Left kidney (tissue), 8 donors: ENCODE measurements at places on chromosomes 6 and 20. TPM values are rescaled to one million over a fixed set of nuclear protein-coding genes. Genes with fewer than 3 reads are reported as not detected.

- no peak for DNase-seq
These were observed 385.5 kb downstream of the HDGFL1 start for GRCh38 chr6:22954749-22955385.

- DNase-seq: no peak
These were observed 851.3 kb upstream of the MAN1A1 start for GRCh38 chr6:120200853-120201252.

DNA sequence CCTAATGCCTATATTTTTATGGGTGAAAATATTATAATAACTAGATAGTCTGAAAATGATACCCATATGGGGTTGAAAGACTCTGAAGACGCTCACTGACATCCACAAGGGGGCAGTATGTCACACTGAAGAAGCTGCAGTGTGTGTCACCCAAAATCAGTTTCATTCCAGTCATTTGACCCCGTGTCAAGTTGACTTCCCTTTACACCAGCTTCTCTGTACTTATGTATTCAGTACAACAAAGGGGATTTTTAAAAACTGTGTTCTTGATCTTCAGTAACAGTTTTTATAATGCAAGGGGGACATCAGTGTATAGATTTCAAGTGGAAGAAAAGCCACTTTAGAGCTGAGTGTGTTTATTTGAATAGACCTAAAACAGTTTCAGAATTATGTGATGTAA lies 19.3 kb downstream of the FAXC start:
- DNase-seq: no peak

- no peak for DNase-seq
These were observed 325.4 kb upstream of the PRDM1 start for GRCh38 chr6:105760746-105761145.

DNA sequence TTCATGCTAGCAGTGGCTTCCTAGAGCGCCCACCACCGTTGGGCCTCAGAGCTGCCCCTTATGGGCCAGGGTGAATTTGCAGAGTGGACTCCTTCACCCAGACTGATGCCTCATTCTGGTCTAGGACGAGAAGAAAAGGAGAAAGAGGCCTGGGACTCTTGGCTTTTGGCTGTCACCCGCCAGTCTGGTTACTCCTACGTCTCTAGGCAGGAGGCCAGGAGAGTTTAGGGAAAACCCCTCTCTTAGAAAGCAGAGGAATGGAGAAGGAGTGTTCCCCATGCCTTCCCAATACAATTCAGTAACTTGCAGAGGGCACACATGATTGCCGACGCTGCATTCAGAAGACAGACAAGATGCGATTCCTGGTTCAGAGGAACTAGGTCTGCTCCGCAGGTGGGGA lies 70.1 kb downstream of the CDC5L start:
- DNase-seq: no peak

GRCh38 chr20:31712112-31712553 lies 10.5 kb downstream of the BCL2L1 start:
- no peak for DNase-seq

GRCh38 chr6:13237318-13237717 lies 91.0 kb downstream of the TBC1D7 start:
- DNase-seq: no peak

DNA sequence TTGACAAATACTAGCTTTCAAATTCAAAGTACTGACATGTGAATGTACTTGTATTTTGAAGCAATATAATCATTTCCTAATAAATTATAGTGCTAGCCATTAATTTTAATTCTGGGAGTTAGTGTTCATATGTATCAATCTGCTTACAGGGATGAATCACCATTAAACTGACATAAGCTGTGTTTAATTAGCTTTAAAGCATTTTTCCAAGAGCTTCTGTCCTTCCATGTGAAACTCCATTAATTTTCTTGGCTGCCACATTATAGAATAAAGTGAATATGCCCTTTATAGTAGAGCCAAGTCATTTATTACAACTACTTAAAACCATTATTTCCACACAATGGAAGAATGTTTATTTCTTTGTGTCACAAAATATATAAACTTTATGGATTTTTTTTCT lies 150.8 kb downstream of the COL21A1 start:
- no peak for DNase-seq

GRCh38 chr6:71724456-71725125 lies 161.8 kb upstream of the RIMS1 start:
- DNase-seq: no peak

DNA sequence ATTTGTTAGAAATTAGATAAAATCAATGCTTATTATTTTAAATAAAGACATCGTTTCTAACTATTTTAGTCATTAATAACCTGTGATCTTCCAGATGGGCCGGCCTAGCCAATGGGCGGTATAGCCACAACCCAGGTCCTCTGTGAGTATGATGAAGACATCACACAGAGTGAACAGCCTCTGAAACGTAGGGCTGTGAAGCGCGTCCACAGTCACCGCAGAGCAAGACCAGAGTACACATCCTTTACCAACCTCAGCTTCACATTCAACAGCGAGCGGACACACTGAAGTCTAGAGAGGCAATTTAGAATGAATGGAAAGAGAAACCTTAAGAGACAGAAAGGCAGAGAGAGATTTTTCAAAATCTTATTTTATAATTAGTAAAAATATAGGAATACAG lies 125.0 kb upstream of the RPS6KA2 start:
- DNase-seq: no peak

DNA sequence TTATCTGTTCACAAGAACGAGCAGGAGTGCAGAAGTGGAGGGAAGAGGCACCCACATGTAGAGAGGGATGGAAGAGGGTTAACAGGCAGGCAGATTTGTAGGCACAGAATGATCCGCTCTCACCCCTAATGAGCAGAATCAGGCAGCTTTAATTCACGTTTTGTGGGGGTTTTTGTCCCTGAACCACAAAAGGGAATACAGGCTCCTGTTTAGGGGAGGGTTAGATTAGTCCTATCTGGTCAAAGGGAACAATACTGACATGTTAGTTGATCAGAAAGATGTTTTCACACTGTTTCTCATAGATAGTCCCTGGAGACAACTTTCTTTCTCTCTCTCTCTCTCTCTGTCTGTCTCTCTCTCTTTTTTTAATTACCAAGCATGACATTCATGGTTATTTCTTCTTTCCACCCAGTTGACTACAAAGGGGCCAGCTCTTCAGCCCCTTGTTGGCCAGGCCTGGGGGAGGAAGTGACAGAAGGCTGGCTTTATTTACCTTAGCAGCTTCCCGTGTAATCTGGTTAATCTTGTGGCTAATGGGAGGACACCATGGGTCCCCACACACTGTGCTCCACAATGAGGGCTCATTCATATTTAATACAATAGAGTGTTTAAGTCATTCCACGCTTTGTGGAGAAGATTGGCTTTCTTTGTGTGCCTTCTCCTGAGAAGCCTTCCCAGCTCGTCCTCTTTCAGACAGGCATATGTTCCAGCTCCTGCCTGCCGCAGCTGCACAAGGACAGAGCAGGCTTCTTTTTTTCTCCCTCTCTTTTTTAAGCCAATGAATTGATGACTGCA lies 958.8 kb downstream of the TFAP2A start:
- DNase-seq: no peak

The C6orf52 gene
- polyA plus RNA-seq: 3.7 TPM

The HLA-DQB2 gene
- 2.9 TPM for polyA plus RNA-seq

The FAM120B gene
- polyA plus RNA-seq: 39.9 TPM

The PLCB1 gene
- 39.2 TPM for polyA plus RNA-seq

The TFEB gene
- 7.6 TPM for polyA plus RNA-seq

The CDSN gene
- polyA plus RNA-seq: not detected

The SSTR4 gene
- polyA plus RNA-seq: not detected

The ULBP2 gene
- polyA plus RNA-seq: 0.88 TPM

The ULBP1 gene
- polyA plus RNA-seq: 2.1 TPM

The IPCEF1 gene
- 8.9 TPM for polyA plus RNA-seq

The LATS1 gene
- polyA plus RNA-seq: 37.9 TPM
